T-helper 2 cell treated with Interferon-gamma antibody and Interleukin-4, amounts not matched to agents 5 μg/mL and 100 μg/mL, for 36 hours (primary cell): ENCODE measurements at places on chromosomes 2 and 18.
A peak's percentile ranks its signal among the peaks of the same experiment; 100 is the strongest.

- H3K27ac ChIP-seq: no peak overlapping the region
- H3K27me3 ChIP-seq: no peaks in the 10 kb centered on the region
- H3K4me3 ChIP-seq: no peak overlapping the region
- H3K36me3 ChIP-seq: peaks cover 8% of the 10 kb centered on the region
Measured at GRCh38 chr2:15223887-15224286, 337.2 kb downstream of the NBAS start.

GRCh38 chr2:60880643-60881046 is 729 bp upstream of the REL start:
- H3K4me3 ChIP-seq: peak overlapping the region; percentile 95
- H3K36me3 ChIP-seq: peaks cover 10% of the 10 kb centered on the region
- peaks cover 26% of the 10 kb centered on the region for H3K4me1 ChIP-seq
- H3K27ac ChIP-seq: peak overlapping the region; percentile 96

GRCh38 chr2:164898475-164898874 is 56.9 kb downstream of the SLC38A11 start:
- H3K4me3 ChIP-seq: no peak overlapping the region
- no peak overlapping the region for H3K27ac ChIP-seq
- peaks cover 14% of the 10 kb centered on the region for H3K27me3 ChIP-seq
- peaks cover 9% of the 10 kb centered on the region for H3K4me1 ChIP-seq
- no peaks in the 10 kb centered on the region for H3K36me3 ChIP-seq

DNA sequence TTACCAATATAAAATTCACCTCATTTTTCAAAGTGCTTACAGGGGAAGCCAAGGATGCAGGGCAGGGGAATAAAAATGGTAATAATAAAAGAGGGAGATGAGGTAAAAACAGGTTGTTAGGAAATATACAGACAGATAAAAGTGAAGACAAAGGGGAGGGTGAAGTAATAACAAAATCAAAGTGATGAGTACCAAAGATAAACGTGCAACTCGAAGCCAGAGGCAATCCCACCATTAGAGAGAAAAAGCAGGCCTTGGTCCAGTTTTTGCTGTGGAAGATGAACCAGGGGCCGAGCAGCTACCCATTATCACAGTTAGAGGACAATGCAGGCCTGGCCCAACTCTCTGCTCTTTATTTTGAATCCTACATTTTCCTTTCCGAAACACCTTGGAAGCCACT is 99.6 kb upstream of the UPP2 start:
- H3K4me1 ChIP-seq: no peaks in the 10 kb centered on the region
- H3K4me3 ChIP-seq: no peak overlapping the region
- DNase-seq: no peak
- H3K27me3 ChIP-seq: no peaks in the 10 kb centered on the region
- no peaks in the 10 kb centered on the region for H3K36me3 ChIP-seq
- no peak overlapping the region for H3K27ac ChIP-seq

- H3K4me1 ChIP-seq: no peaks in the 10 kb centered on the region
- no peak overlapping the region for H3K27ac ChIP-seq
- no peak for DNase-seq
Measured at GRCh38 chr2:51734115-51734514, 702.2 kb upstream of the NRXN1 start.

- no peak overlapping the region for H3K4me3 ChIP-seq
- DNase-seq: no peak
- H3K27me3 ChIP-seq: peaks cover 5% of the 10 kb centered on the region
- H3K4me1 ChIP-seq: peaks cover 7% of the 10 kb centered on the region
Measured at GRCh38 chr2:23404426-23404825, 19.4 kb downstream of the KLHL29 start.

GRCh38 chr18:58761241-58761969 is 90.1 kb downstream of the MALT1 start:
- no peaks in the 10 kb centered on the region for H3K36me3 ChIP-seq
- H3K27ac ChIP-seq: no peak overlapping the region
- H3K4me3 ChIP-seq: no peak overlapping the region

DNA sequence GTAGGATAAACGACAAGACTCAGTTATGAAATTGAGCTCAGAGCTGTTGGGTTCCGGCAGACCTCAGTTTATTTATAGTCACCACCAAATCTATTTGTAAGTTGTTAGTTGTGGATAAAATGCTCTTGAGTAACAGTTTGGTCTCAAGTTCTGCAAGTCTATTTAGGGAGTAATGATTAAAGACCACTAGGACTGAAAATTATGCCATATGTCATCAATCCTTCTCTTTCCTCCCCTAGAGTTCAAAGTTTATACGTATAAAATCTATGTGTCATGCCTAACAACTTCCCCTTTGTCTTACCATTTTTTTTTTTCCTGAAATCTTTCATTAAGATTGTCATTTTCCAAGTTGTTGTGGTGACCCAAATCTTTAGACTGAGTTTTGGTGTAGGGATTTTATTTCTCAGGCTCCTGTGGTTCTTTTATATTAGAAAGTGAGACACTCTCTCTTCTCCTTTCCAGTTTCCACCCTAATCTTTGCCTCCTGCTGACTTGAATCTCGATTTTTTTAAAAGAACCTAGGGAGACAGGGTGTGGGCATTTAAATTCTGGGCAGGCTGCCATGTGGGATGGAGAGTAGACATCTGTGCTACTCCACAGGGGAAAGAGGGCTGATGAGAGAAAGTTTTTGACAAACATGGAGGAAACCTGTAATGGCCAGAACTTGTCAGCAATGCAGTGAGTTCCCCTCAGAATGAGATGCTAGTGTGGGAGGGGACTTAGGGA is 51.0 kb downstream of the LAMA3 start:
- no peak overlapping the region for H3K4me3 ChIP-seq
- H3K4me1 ChIP-seq: peaks cover 9% of the 10 kb centered on the region
- H3K27me3 ChIP-seq: peaks cover 48% of the 10 kb centered on the region
- H3K36me3 ChIP-seq: no peaks in the 10 kb centered on the region

DNA sequence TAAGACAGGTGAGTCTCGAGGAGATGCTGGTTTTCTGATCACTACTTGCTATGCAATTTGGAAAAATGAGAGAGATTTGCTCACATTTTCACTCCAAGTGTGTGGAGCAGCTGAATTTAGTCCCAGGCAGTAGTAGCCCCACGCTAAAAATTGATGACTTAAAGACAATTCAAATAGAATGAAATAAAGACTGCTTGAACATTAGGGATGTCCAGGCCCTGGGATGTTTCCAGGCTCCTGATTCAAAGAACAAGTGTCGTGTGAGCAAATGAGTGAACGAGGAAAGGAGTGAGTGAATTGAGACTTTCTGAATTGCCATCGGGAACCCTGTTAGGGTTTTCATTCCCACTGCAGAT is 37.3 kb upstream of the MRPL19 start:
- H3K36me3 ChIP-seq: no peaks in the 10 kb centered on the region
- DNase-seq: no peak
- no peak overlapping the region for H3K27ac ChIP-seq
- H3K27me3 ChIP-seq: peaks cover 19% of the 10 kb centered on the region

- no peak overlapping the region for H3K27ac ChIP-seq
- H3K36me3 ChIP-seq: no peaks in the 10 kb centered on the region
- no peaks in the 10 kb centered on the region for H3K4me1 ChIP-seq
- H3K4me3 ChIP-seq: no peak overlapping the region
- peaks cover 17% of the 10 kb centered on the region for H3K27me3 ChIP-seq
Measured at GRCh38 chr2:105712981-105713596, 31.6 kb upstream of the NCK2 start.

- DNase-seq: no peak
- peaks cover 3% of the 10 kb centered on the region for H3K27me3 ChIP-seq
Measured at GRCh38 chr2:61566566-61566965, 28.4 kb upstream of the XPO1 start.

DNA sequence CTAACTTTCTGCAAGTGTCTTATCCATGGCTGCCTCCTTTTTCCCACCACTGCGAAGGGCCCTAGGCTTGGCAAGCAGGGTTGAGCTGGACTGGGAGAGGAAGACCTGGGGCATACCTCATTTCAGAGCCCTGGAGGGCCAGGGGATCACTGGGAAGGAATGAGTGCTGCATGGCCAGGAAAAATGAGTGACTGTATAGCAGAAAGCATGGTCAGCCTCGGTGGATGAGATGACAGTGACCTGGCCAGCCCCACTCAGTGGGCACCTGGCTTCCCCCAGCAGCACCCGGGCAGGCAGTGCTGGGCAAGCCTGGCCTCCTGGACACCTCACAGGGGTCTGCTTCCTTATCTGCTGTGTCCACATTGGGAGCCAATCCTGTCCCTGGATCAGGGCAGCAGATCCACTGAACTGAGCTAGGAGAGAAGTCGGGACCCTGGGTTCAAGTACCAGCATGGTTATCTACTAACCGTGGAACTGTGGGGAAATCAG is 76.4 kb downstream of the HS1BP3 start:
- peak overlapping the region; percentile 31 for H3K27ac ChIP-seq
- peaks cover 26% of the 10 kb centered on the region for H3K4me1 ChIP-seq
- H3K36me3 ChIP-seq: peaks cover 10% of the 10 kb centered on the region

DNA sequence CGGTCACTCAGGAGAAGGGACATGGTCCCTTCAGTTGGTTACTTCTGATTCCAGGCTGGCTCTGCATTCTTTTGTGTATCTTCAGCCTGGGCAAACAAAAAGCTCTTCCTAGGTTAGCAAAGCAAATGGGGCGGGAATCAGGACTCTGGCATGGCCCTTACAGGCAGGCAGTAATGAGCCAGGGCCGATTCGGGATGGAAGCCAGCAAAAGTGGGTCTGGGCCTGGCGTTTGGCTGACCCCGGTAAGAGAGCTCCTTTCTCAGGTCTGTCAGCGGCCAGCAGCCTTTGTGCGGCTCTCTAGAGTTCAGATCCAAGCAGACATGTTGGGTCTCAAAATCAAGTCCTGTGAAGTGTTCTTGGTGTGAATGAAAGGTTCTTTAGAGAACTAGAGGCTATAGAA is 81.5 kb upstream of the EML6 start:
- H3K27ac ChIP-seq: no peak overlapping the region
- H3K4me1 ChIP-seq: peaks cover 5% of the 10 kb centered on the region
- H3K4me3 ChIP-seq: no peak overlapping the region
- H3K36me3 ChIP-seq: peaks cover 70% of the 10 kb centered on the region
- DNase-seq: no peak

DNA sequence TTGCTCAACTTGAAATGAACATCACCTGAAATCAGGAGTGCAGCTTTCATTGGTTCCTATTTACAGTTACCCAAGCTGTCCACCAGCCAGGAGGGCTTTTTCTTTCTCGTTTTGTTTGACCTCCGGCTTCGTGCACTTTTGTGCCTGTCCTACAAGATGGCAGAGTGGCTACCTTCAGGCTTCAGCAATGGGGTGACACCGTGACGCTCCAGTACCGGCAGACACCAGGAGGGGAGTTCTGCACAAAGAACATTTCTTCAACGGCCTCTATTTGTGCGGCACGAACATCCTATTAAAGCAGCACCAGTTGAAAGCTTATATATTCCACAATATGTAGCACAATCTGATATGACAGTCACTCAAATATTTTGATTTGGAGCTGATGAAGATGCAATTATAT is 18.3 kb downstream of the RNASEH1 start:
- H3K4me1 ChIP-seq: peaks cover 7% of the 10 kb centered on the region
- H3K27me3 ChIP-seq: no peaks in the 10 kb centered on the region
- no peak overlapping the region for H3K27ac ChIP-seq
- no peak for DNase-seq
- no peak overlapping the region for H3K4me3 ChIP-seq
- H3K36me3 ChIP-seq: peaks cover 29% of the 10 kb centered on the region

GRCh38 chr2:145108959-145109710 is 589.2 kb upstream of the ZEB2 start:
- H3K27ac ChIP-seq: no peak overlapping the region
- H3K4me3 ChIP-seq: no peak overlapping the region
- no peaks in the 10 kb centered on the region for H3K4me1 ChIP-seq
- DNase-seq: no peak

DNA sequence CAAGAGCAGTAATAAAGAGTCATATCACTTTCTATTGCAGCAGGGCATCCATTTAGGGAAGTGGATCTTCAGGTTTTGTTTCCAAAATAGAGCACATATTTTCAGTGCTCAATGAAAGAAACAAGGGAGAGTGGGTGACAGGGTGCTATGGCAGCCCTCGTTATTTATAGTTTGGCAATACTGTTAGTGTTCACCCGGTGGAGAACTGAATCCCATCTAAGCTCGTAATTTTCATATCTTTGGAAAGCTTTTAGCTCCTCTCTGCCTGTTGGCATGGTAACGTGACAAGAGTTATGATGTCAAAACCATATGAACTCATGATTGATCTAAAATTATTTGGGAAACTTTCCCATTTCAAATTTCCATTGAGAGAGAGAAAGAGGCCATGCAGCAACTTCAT is 331.9 kb downstream of the LRRTM1 start:
- H3K27me3 ChIP-seq: no peaks in the 10 kb centered on the region
- no peaks in the 10 kb centered on the region for H3K4me1 ChIP-seq
- H3K36me3 ChIP-seq: no peaks in the 10 kb centered on the region
- DNase-seq: no peak

DNA sequence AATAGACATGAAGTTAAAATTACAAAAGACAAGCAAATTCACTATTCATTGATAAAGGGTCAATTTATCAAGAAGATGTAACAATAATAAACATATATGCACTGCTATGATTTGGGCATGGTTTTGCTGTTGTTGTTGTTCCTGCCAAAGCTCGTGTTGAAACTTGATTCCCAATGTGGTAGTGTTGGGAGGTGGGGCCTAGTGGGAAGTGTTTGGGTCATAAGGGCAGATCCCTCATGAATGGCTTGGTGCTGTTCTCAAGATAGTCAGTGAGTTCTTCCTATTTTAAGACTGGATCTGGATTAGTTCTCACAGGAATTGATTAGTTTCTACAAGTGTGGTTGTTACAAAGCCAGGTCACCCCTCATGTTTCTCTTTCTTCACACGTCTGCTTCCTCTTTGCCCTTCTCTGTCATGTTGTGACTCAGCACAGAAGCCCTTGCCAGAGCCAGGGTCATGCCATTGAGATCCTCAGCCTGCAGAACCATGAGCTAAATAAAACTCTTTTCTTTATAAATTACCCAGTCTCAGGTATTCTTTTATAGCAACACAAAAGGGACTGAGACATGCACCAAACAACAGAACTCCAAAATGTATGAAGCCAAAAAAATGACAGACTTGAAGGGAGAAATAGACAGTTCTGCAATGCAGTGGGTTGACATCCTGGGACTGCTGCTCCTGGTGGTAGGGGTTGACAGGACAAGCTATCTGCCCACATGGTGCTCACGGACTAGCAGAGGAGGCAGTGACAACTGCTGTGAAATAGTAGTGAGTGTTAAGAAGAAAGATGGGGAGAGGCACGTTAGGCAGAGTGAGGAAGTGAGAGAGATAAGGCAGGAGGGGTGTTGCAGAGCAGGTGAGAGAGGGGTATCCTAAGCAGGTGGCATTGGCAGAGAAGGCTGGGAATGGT is 18.6 kb upstream of the SKA1 start:
- H3K27me3 ChIP-seq: peaks cover 38% of the 10 kb centered on the region
- H3K36me3 ChIP-seq: no peaks in the 10 kb centered on the region
- peaks cover 10% of the 10 kb centered on the region for H3K4me1 ChIP-seq
- H3K27ac ChIP-seq: peak overlapping the region; percentile 12

DNA sequence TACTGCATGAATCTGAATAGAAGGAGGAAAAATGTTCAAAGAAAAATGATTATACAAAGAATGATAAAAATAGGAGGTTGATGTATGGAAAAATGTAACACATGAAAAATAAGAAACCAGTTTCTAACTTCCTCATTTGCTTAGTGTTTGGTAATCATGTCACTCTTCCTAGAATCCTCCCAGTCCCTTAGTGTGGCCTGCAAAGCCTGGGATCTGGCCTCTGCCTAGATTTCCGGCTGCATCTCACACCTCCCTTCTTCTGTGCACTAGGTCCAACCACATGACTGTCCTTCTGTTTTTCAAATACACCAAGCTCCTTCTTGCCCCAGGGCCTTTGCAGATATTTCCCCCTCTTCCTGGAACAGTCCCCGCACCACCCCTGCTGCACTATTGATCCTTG is 76.8 kb upstream of the RBMS1 start:
- H3K4me3 ChIP-seq: no peak overlapping the region
- H3K4me1 ChIP-seq: no peaks in the 10 kb centered on the region
- H3K27ac ChIP-seq: no peak overlapping the region
- peaks cover 3% of the 10 kb centered on the region for H3K27me3 ChIP-seq
- no peaks in the 10 kb centered on the region for H3K36me3 ChIP-seq

- H3K4me3 ChIP-seq: no peak overlapping the region
- no peaks in the 10 kb centered on the region for H3K4me1 ChIP-seq
- H3K27ac ChIP-seq: no peak overlapping the region
- no peak for DNase-seq
Measured at GRCh38 chr2:202848813-202849212, 22.8 kb downstream of the ICA1L start.
